ENCODE measurements at places on chromosomes 3 and 15.
A peak's percentile ranks its signal among the peaks of the same experiment; 100 is the strongest.

DNA sequence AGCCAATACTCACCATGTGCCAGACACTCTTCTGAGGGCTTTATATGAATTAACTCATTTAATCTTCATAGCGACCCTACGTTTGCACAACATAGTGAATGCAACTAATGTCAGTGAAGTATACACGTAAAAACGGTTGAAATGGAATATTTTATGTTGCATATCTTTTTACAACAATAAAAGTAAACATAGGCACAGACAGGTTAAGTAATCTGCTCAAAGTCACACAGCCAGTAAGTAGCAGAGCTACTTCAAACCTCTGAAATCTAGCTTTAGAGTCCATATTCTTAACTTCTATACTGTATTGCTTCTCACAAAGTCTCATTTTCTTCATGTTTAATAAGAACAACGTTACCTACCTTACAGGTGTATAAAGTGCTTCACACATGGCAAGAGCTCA lies 1.6 kb downstream of the SEC11A start:
- no peak for DNase-seq

- peak; percentile 77 for DNase-seq
Observed at GRCh38 chr15:65217526-65218482, 6.5 kb upstream of the CILP start.

GRCh38 chr15:60563539-60564404 lies 84.8 kb upstream of the ICE2 start:
- no peak for DNase-seq

DNA sequence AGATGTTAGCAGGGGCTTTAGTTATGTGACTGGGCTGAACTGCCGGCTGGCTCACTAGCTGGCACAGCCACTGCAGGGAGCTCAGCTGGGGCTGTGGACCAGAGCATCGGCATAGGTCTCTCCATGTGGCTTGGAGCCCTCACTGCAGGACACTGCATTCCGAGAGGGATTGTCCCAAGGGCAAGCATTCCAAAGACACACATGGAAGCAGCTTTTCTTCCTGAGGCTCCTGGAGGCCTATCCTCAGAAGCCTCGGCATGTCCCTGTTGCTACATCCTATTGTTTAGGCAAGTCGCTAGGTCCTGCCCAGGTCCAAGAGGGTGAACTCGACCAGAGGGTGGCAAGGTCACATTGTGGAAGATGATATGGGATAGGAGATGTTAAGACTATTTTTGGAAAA lies 209.8 kb downstream of the PLCL2 start:
- no peak for DNase-seq

GRCh38 chr3:169914321-169914720 lies 2.9 kb downstream of the SAMD7 start:
- DNase-seq, result no peak

- no peak for DNase-seq
Observed at GRCh38 chr3:61132062-61132461, 119.2 kb downstream of the FHIT start.

DNA sequence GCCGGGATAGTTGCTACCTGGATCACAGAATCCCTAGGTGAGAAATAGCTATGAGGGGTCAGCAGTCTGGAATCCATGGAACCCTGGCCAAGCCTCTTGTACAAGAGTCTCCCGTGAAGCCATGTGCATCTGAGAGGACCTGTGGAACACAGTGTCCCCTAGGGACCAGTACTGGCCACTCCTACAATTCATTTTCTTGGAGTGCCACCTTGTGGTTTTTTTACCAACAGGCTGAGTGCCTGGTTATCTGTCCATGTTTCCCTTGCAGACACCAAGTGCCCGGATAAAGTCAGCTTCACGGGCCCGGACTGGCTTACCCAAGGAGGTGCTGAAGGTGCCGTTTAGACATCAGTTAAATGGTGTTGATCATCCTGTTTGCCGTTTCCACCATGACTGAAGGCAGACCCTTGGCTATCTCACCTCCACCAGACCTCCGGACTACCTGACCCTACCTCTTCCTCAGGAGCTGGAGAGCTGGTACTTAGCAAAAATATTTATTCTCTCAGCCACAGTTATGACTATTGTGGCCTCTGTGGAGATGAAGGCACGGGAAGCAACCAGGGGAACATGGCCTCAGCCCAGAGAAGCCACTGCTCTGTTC lies 93.9 kb downstream of the RBPMS2 start:
- DNase-seq, result peak; percentile 47

DNA sequence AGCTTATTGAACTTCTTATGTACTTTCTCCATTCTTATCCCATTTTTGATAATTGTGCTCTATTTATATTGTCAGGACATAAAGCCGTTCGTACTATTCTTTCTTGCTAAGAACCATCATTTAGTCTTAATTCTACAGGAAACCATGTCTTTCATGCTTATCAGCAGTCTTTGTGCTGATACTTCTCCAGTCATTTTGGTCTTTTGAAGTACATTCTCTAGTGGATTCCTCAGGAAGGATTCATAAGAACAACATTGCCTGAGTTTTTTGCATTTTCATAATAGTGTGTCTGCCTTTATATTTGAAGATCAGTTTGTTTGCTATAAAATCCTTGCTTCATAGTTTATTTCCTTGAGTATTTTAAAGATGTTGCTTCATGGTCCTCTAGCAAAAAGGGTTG lies 126.6 kb upstream of the NEO1 start:
- DNase-seq, result no peak

DNA sequence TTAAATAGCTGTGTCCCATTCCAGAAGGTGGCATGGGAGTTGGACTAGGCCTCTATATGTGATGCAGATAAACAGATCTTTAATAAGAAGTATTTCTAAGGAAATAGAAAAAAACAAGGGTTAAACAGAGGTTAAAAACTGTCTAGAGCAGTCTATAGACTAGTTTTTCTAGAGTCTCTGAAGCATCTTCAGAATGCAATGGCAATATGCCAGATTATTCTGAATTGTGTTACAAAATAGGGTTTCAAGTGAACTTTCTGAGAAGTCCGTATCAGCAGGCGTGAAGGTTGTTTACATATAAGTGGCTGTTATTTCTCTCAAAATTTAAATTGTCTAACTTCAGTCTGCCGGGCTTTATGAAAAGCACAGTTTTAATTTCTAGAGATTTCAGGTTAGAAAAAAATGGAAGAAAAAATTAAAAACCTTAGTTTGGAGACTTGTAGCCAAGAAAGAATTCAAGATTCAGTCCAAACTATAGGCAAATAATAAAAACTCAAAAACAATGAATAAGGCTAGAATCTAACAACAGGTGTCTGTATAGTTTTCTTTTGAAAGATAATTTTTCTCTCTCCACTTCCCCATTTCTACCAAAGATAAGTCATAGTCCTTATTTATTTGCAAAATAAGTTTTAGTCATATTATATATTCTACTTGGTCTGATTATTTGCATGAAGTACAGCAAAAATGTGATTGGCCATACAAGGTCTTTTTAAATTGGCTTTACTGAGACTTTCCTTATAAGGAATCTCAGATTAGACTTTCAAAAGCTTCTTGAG lies 55.2 kb downstream of the OSTN start:
- no peak for DNase-seq

DNA sequence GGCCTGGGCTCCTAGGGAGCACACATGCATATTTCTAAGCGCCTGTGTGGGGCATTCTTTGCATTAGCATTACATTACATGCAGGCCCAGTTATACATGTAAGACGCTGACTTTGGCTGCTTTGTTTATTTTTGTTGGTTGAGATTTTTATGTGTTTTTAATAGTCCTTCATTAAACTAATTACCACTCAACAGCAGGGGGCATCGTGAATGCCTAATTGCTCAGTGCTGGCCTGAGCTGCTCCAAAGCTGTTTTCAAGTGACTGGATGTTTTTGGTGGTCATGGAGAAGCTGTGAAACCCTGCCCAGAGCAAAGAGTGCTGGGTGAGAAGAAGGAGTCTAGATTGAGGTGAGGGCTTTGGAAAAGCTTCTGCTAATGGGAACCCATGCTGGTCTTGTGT lies 41.5 kb downstream of the GPD1L start:
- no peak for DNase-seq

DNA sequence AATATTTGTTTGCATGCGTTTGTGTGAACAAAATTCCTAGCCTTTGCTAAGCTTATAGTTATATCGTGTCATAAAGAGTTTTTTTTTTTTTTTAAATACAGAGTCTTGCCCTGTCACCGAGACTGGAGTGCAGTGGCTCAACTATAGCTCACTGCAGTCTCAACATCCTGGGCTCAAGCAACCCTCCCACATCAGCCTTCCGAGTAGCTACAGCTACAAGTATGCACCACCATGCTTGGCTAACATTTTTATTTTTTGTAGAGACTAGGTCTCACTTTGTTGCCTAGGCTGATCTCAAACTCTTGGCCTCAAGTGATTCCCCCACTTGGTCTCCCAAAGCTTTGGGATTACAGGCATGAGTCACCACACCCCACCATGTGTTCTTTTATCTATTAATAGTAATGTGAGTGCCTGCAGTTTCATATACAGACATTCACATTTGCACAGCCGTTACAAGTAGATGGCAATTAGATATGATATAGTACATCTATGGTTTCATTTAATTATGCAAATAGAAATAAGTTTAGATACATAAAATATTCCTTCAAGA lies 848.6 kb downstream of the PDCD6IP start:
- DNase-seq, result no peak

GRCh38 chr3:161355508-161355907 lies 15.8 kb downstream of the SPTSSB start:
- DNase-seq, result no peak

DNA sequence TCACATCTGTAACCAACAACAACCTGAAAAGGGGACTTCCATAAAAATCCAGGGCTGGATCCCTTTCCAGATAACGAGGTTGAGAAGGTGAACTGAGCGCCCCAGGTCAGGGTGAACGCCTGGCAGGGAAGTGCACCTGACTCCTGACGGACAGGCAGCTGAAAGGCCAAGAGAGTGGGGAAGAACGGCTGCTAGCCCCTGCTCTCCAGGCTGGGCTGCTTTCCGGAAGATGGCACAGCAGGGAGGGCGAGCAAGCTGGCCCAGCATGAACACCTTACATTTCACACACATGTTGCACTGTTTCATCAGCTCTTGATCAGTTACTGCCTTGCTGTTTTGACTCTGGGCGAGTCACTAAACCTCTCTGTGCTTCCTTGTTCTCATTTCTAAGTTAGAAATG lies 127.2 kb upstream of the IQSEC1 start:
- no peak for DNase-seq

DNA sequence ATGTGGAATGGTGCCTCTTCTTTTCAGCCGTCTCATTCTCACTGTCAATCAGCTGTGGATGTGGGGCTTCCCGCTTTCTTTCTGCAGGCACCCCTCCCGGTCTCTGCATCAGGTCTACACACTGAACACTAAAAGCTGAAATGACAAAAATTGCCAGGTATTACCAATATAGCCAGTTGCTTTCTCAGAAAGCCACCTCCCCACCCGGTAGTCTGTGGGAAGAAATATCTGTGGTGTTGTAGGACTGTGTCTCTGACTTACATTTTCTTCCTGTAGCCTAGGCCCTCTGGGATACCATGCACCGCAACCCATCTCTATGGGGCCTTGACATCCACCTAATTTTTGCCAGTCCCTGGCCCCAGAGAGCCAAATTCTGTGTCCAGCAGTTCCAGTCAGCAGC lies 19.2 kb upstream of the EPHB1 start:
- no peak for DNase-seq

DNA sequence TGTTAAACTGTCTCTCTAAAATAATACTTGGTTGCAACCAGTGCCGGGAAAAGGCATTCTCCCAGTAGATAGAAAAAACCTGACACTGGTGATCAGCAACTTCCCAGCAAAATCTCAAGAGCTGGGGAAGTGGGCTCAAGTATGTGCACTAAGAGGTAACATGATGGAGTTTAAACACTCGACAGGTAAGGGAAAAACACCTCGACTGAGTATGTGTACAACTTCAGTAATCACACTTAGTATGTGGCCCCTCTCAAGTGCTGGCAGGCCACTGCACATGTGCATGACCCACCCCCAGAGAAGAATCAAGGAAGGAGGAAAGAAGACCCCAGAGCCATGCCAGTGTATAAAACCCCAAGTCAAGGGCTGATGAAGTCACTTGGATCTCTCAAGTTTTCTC lies 27.4 kb downstream of the SPESP1 start:
- no peak for DNase-seq

DNA sequence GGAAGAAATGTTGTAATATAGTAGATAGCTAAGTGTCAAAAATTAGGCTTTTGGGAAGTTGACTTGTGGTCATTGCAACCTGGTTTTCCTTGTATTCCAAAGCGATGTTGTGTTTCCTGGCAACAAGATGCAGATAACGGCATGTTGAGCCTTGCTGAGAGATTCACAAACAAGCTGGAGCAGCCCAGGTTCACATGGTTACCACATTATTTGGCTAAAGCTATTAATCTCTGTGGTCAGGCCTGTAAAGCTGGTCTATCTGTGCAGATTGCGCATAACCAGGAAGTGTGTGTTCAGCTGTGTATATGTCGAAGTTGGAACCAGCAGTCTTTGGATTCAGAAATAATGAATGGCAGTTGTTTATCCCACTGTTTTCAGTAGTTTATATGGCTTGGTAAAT lies 6.6 kb downstream of the TIPARP start:
- no peak for DNase-seq

DNA sequence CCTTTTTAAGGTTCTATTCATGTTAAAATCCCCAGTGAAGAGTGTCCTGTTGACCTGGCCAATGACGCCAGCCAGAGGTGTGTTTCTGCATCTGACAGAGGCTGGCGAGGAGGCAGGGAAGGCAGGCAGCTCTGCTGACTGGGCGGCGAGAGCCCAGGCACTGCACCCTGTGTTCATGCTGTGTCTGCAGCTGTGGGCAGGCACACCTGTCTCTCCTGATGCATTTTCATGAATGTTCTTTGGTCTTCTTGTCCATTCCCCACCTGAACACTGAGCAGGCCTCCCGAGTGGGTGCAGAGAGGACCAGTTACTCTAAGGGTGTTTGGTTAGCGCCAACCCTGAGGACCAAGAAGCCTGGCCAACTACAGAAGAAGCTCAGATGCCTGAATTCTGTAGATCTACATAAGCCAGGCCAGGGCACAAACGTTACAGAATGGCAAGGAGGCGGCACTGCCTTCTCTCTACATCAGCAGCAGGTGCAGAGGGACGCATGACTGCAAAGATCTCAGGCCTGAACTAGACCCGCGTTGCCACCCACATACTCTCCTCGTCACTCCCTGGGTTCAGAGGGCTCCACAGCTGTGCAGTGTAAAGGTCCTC lies 233.7 kb downstream of the OCA2 start:
- DNase-seq, result no peak

GRCh38 chr3:54344601-54345231 lies 222.4 kb downstream of the CACNA2D3 start:
- DNase-seq, result no peak

GRCh38 chr15:39115379-39116057 lies 465.4 kb upstream of the THBS1 start:
- DNase-seq, result no peak

DNA sequence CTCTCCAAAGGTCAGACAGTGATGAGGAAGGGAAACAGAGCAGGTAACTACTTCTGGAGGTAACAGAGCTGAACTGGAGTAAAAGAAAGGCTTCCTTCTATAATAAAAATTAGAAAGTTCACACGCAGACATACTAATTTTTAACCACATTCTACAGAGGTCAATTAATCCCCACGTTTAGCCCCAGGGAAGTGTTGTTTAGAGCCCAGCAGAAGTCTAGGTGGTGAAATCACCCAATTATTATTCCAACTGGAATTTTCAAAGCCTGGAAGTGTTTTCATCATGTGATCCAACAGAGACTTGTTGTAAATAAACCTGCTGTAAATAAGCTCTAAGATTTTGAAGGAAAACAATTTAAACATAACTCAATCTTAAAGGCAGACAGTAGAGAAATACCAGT lies 6.8 kb downstream of the ALDH1A2 start:
- DNase-seq, result no peak
